ENCODE measurements at places on chromosomes 5 and 9. TPM values are rescaled to one million over a fixed set of nuclear protein-coding genes. Genes with fewer than 3 reads are reported as not detected.

Gene EIF4E1B
- total RNA-seq, result not detected

Gene ITK
- 550 TPM for total RNA-seq

Gene TICAM2
- total RNA-seq, result 0.67 TPM

DNA sequence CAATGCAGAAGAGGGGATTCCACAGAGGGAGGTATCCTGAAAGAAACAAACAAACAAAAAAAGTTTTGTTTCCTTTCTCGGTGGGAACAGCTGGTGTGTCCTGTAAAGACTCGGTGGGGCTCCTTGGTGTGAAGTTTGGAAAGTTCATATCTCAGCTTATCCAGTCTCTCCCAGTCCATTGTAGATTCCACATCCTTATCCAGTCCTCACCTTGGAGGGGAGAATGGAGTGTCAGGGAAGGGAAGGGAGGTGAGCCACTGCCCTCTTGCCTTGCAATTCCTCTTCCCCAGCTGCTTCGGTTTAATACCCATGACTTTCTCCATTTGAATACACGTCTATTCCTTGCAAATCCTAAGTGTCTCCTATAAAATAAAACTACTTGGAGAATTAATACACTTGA is 234.5 kb downstream of the NFIB start:
- no peaks in the 10 kb centered on the region for H3K27me3 ChIP-seq
- no peak overlapping the region for H3K27ac ChIP-seq
- no peaks in the 10 kb centered on the region for H3K4me1 ChIP-seq
- H3K36me3 ChIP-seq, result no peaks in the 10 kb centered on the region
- no peak for DNase-seq

DNA sequence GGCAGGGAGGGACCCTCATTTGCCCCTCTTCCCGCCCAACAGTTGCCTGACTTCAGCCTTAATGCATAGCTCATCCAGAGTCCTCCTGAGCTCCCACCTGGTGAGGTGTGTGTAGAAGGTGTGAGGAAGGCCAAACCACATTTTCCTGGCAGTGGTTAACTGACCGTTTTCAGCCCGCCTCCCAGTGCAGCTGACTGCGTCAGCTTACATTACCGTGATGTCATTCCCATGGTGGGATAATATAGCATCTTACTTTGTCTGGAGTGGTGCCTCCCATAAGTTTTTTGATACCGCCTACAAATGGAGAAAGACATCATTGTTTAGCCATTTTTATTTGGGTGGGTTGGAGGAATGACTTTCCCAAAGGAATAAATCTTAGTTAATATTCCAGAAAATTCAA is 151.9 kb downstream of the C9orf152 start:
- peaks cover 24% of the 10 kb centered on the region for H3K4me1 ChIP-seq
- no peak overlapping the region for H3K4me3 ChIP-seq
- DNase-seq, result no peak
- H3K27ac ChIP-seq, result no peak overlapping the region

DNA sequence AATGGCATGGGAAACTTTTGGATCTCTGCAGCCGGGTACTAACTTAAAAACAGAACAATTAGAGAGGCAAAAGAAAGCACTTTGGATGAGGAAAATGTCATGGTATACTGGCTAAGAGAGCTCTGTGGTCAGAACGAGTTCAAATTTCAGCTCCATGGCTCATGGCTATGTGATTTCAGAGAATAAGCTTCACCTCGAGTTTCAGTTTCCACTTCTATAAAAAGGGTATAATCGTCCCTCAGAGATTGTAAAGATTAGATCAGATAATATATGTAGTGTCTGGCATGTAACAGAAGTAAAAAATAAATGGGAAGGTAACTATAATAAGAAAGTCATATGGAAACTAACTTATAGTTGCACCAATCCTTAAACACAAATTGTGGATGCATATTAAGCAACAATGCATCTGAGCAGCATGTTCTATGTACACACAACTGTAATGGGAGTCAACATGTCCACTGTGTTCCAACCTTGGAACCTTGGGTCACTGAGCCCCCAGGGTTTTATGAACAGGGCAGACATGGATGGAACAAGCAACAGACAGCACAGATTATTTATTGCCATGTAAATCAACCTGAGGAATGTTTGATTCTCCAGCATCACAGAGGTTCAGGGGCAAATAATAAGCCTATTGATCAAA is 145.4 kb downstream of the MAPKAP1 start:
- no peaks in the 10 kb centered on the region for H3K27me3 ChIP-seq
- H3K27ac ChIP-seq, result no peak overlapping the region
- peaks cover 3% of the 10 kb centered on the region for H3K4me1 ChIP-seq
- peak; percentile 27 for DNase-seq

DNA sequence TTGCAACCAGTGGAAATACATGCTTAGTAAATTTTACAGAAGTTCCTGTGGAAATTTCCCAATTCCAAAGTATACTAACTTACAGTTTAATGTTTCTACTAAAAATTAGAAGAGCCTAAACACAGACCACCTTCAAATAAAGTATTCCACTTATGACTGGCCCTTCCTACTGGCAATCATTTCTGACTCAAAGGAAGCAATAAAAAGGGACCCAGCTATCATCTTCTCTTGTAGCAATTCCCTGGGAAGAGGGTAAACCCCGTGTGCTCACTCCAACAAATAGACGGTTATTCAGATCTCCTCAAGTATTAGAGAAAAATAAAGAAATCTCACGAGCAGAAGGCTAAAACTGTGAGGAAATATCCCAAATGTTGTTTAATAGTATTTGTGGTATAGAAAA is 43.3 kb downstream of the GOLPH3 start:
- H3K4me1 ChIP-seq, result no peaks in the 10 kb centered on the region
- H3K27me3 ChIP-seq, result no peaks in the 10 kb centered on the region
- H3K36me3 ChIP-seq, result peaks cover 41% of the 10 kb centered on the region
- no peak overlapping the region for H3K4me3 ChIP-seq

DNA sequence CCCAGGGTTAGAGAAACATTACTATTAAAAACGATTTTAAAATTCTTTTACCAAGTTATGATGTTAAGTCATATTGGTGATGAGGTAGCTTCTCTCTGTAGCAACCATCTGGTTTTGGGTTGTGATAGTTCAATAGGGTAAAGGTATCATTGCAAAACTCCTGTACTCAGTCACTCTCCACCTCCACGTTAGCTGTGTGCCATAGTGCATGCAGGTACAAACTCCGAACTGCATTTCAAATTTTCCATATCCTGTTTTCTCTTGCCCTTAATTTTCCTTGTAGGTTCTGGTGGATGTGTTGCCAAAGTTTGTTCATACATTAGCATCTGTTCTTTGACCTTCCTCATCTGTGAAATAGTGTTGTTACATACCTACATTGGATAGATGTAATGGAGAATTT is 53.1 kb upstream of the ARRDC3 start:
- no peaks in the 10 kb centered on the region for H3K36me3 ChIP-seq
- peaks cover 29% of the 10 kb centered on the region for H3K4me1 ChIP-seq
- no peak overlapping the region for H3K4me3 ChIP-seq
- no peak for DNase-seq

- no peaks in the 10 kb centered on the region for H3K4me1 ChIP-seq
- H3K27me3 ChIP-seq, result no peaks in the 10 kb centered on the region
- H3K27ac ChIP-seq, result no peak overlapping the region
- no peak for DNase-seq
- H3K36me3 ChIP-seq, result no peaks in the 10 kb centered on the region
- H3K4me3 ChIP-seq, result no peak overlapping the region
Observed at GRCh38 chr5:123810746-123811340, 298.9 kb downstream of the CSNK1G3 start.
